ENCODE measurements at places on chromosomes 16 and 17. TPM values are rescaled to one million over a fixed set of nuclear protein-coding genes. Genes with fewer than 3 reads are reported as not detected.

GRCh38 chr16:67268136-67268579, 11.2 kb upstream of the PLEKHG4 start:
- DNase-seq, result no peak

GRCh38 chr17:81097943-81098308, 63.0 kb downstream of the BAIAP2 start:
- no peak for DNase-seq

DNA sequence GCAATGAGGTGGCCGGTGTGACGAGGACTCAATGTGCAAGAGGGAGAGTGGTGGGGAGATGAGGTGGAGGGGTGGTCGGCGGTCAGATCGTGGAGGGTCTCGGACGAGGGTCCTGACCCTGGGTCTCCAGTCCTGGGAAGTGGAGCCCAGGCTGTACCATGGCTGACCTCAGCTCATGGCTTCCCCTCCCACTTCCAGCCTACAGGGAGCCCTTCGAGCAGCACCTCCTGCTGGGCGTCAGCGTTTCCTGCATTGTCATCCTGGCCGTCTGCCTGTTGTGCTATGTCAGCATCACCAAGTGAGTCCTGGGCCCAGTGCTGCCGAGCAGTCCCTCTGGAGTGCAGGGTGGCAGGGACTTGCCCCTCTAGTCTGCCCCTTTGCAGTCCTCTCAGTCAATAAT, 41.8 kb downstream of the IL4R start:
- no peak for DNase-seq

- DNase-seq, result no peak
These were observed 35.0 kb upstream of the MRC2 start for GRCh38 chr17:62592341-62593099.

GRCh38 chr17:903691-904481, 75.7 kb downstream of the NXN start:
- DNase-seq, result no peak

DNA sequence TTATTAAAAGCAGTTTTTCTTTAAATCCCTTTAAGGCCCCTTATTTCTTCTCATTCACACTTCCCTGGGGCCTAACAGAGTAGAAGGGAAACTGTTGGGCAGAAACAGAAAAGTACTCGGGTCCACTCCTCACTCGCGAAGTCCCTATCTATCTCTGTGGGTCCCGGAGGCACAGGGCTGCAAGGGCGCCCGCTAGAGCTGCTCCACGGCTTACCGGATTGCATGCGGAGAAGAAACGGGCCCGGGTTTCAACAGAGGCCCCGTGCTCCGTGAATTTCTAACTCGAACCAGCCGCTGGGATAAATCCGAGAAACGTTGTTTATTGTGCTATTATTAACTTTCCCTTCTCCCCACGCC, 4.3 kb downstream of the CBLN1 start:
- DNase-seq, result no peak

DNA sequence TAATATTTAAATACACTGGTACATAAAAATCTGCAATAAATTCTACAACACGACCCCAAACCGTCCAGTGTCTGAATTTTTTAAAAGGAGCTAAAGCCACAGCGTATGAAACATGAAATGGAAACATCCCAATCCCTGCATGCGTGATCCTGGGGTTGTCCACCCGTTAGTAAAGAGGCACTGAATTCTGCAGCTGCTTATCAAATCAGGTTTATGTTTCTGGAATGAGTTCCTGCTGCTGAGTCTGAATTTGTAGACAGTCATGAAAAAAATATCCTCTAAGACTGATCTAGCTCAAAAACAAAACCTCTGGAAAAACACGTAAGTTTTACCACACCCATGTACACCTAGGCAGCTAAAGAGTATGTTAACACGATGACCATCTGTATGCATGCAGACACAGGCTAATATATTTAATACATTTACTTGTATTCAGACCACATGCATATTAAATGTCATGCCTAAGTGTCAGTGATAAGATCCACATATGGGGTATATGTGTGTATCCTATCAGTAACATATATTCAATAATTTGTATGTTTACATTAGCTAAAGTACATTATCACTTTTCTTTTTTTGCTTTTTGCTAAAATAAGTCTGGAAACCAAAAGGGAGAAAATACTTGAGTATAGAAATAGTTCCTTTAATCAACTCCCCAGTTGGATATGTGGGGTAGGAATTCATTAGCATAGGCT, 420.5 kb upstream of the PSMD7 start:
- no peak for DNase-seq

DNA sequence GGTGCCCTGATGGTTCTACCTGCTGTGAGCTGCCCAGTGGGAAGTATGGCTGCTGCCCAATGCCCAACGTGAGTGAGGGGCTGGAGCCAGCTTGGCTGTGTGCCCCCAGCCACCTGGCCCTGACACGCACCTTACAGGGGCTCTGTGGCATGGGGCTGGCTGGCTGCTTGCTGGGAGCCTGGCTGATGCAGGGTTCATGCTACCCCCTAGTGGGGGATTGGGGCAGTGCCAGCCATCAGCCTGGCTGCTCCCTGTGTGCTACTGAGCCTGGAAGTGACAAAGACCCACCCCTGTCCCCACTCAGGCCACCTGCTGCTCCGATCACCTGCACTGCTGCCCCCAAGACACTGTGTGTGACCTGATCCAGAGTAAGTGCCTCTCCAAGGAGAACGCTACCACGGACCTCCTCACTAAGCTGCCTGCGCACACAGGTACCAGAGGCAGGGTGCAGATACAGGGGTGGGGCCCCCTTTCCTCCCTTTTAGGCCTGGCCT, 5.7 kb downstream of the GRN start:
- no peak for DNase-seq

- no peak for DNase-seq
These were observed 8.5 kb upstream of the ERN1 start for GRCh38 chr17:64138441-64138840.

DNA sequence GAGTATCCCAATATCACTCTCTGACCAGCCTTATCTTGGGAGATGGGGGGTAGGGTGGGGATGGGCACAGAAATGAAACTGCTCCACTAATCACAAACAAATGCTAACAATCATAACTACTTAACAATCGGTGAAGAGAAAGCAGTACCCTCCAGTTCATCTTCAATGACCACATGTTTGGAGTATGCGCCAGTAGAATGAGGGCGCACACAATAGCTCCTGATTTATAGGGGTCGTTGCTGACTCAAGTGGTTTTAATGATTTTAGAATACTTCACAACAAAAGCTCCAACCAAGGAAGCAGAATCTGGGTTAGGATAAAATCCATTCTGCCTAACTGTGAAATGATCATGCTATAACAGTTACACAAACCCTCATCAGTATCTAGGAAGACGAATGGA, 184.4 kb downstream of the AATF start:
- no peak for DNase-seq

GRCh38 chr17:17778308-17779014, 58.3 kb downstream of the SREBF1 start:
- DNase-seq, result no peak

- peak; percentile 14 for DNase-seq
These were observed 39.6 kb downstream of the SLC39A11 start for GRCh38 chr17:73052923-73053322.

- no peak for DNase-seq
These were observed 320.7 kb downstream of the MAP2K4 start for GRCh38 chr17:12341328-12341727.

DNA sequence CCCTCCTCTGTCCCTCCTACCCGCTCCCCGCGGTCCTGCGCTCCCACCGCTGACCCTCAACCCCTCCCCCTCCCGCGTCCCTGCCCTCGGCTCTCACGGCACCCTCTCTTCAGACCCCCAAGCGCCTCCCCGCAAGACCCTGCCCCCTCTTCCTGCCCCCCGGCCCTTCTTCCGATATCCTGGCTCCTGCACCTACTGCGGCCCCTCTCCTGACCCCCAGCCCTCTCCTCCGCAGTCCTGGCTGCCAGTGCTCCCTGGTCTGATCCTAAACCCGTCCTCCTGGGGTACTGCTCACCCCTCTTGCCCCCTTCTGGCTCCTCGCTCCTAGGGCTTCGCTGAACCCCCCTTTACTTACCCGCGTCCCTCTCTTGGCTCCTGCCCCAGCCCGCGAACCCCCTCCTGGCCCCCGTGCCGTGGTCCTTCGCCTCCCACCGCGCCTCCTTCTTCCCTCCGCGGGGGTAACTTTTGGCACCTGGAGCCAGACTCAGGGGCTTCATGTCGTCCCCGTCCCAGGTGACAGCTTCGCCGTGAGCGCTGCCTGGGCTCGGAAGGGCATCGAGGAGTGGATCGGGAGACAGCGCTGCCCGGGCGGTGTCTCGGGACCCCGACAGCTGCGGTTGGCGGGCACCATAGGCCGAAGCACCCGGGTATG, 839 bp downstream of the NKD1 start:
- no peak for DNase-seq

DNA sequence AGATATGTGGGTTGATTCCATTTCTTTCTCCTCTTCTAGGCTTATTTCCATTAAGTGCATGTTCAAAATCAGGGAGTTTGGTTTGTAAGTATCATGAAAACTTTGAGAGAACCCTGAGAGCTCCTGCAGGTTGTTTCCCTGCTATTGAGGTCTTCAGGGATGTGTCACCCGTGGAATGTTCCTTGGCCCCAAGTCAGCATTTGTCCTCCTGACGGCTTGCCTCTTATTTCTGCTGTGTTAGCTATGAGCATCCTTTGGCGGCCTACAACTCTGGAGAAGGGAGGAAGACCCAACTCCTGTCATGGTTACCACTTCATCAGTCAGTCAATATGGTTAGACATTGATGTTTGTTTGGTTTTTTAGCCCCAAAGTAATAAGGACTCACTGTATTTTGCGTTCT, 180.8 kb downstream of the FTO start:
- no peak for DNase-seq

GRCh38 chr17:14334919-14335318, 34.0 kb downstream of the HS3ST3B1 start:
- no peak for DNase-seq

DNA sequence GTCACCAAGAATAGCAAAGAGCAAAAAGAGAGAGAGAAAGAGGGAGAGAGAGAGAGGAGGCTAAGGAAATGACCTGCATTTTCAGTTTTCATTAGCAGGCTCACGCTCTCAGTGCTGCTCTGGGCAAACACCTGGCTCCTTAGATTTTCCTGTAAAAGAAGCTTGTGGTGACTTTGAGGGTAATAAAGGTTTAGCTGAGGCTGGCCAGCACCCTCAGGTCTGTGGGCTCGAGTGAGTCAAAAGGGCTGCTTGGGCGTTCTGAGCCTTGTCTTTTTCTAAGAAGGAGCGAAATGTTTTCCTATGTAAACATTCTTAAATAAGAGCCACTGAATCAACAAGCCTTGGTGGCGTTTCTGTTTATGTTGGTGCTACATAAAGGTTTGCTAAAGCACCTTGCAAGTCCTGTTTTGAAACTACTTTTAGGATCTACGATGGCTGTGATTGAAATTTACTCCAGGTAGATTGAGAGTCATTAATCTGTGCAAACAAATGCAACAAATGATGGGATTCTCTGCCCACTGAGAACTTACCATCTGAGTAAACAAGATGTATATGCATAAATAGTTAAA, 38.8 kb downstream of the SHISA6 start:
- no peak for DNase-seq

DNA sequence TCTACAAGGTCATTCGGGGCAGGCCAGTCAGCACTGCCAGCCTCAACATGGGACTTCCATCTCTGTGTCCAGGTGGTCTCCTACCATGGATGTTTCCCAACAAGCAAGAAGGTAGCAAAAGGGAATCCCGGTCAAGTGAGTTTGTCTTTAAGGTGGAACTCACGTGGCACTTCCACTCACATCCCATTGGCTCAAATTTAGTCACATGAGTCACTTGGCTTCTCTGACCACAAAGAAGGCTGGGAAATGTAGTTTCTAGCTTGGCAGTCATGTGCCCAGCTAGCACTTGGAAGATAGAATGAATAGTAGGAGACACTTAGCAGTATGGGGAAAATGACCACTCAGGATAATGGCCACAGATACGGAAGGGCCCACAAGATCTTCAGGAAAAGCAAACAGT, 106.6 kb downstream of the AIPL1 start:
- no peak for DNase-seq

DNA sequence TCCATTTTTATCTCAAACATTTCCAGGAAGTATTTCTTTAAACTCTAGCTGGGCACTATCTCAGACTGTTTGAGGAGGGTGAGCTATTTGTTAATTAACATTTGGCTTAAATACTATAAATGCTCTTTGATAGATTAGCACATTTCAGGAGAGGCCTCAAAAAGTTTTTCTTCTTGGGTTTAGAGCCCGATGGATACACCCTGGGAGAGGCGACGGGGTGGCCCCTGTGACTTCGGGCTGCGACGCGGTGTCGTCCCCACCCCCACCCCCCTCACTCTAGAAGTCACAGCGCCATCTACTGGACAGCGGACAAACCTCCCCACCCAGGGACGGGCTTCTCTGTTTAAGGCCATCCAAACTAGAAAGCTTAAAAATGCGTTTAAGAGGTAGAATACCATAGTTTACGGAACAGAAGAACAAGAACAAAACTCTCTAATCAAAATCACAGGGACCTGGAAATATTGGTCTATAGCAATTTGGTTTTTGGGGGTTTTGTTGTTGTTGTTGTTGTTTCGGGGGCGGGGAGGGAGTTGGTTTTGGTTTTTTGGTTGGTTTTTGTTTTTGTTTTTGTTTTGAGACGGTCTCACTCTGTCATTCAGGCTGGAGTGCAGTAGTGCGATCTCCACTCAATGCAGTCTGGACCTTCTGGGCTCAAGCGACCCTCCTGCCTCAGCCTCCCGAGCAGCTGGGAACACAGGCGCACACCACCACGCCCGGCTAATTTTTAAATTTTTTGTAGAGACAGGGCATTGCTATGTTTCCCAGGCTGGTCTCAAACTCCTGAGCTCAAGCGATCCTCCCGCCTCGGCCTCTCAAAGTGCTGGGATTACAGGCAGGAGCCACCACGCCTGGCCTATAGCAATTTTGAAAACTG, 254.4 kb downstream of the C16orf95 start:
- DNase-seq, result no peak

DNA sequence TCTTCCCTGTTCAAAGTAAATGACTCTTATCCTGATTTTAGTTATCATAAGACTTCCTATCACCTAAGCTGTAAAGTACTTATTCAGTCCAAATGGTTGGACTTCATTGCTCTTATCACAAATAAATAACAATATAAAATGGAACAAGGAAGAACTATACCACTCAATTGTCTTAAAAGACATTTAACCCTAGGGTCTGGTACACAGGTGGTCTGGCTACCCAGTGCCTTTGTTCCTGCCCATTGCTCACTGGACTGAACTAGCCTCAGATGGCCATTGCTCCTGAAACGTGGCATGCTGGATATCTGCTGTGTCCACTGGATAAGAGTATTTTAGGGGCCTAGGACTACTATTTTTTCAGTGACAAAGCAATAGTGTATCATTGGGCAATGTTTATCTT, 574.3 kb upstream of the CA10 start:
- DNase-seq, result no peak

GRCh38 chr16:49168126-49168525, 113.5 kb downstream of the CBLN1 start:
- DNase-seq, result no peak

GRCh38 chr16:1098266-1098991, 2.4 kb upstream of the C1QTNF8 start:
- DNase-seq, result no peak

TRAPPC2L gene
- 39.9 TPM for total RNA-seq

TMEM238L gene
- total RNA-seq, result not detected

TMEM235 gene
- total RNA-seq, result not detected

CCL17 gene
- total RNA-seq, result not detected

TP53TG3B gene
- not detected for total RNA-seq

ZNF18 gene
- total RNA-seq, result 5.0 TPM

ERN1 gene
- total RNA-seq, result 27.1 TPM

MLKL gene
- 25.0 TPM for total RNA-seq

PPL gene
- total RNA-seq, result 10.9 TPM

EMC8 gene
- 31.5 TPM for total RNA-seq

SPN gene
- 2.9 TPM for total RNA-seq

NIP7 gene
- total RNA-seq, result 32.8 TPM

EFNB3 gene
- total RNA-seq, result 0.58 TPM

CHAD gene
- total RNA-seq, result 0.39 TPM

TSR1 gene
- total RNA-seq, result 34.5 TPM

PRDM7 gene
- total RNA-seq, result not detected

EPOP gene
- 2.5 TPM for total RNA-seq

Measured in mesenteric fat pad (tissue), 1 donor.